ENCODE measurements at places on chromosomes 6 and 20.

DNA sequence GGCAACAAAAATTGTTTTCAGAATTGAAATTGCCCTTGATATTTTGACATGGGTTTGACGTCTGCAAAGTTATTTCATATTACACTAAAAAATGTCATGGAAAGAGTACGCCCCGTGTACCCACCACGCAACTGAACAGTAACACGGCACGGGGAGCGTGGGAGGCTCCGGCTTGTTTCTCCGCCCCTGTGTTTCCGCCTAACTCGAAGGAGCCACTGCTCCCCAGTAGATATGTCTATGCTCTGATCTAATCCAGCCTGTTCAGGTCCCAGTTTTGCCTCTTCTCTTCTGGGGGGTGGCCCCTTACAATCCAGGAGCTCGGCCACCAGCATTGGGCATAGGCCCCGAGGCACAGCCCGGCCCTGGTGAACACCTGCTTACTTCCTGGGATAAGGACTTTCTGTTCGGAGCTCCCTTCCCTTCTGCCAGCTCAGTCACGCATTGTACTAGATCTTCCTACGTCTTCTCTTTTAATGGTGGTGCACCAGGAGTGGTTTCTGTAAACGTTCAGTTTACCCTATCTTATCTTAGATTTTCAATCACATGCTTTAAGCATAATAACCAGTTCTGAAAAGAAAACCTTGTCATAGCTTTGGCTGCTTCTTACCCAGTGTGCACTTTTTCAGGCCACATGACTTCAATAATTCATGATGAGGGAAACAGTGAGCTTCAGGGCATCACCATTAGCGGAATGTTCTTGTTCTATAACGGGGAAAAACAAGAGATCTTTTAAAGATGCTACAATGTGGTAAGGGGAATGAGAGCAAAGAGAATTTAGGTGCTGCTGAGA, 43.9 kb upstream of the EXOC2 start:
- no peak for DNase-seq

DNA sequence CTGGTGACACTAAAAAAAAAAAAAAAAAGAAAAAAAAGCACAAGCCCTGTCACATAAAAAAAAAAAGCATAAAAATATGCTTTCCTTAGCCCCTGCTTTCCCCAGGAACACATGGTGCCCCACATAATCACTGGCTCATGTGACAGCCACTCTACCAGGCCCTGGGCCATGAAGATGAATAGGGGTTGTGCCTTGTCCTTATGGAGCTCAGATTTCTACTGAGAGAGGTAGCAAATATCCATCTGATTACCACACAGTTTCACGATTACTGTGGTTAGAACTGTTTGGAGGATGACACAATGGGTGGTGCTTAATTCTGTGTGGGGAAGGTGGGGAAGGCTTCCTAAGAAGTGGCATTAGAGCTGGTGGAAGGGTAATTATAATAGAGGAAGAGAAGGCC, 9.3 kb downstream of the RAET1E start:
- DNase-seq: no peak

DNA sequence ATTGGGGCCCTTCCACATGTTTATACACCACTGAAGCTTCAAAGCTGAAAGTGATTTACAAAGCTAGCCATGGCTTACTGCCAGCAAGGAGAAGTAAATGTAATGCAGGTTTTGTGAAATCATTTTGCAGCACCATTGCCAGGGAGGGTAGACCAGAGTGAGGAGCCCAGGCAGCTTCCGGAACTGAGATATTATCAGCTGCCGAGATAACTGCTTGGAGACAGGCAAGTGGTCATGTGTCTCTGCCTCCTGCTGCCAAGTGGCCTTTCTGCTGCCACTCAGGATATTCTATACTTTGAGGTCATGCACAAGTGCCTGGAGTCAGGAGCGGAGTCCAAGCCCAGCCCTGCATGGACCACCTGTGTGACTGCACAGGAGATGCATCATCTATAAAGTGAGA, 160.2 kb downstream of the SYNDIG1 start:
- DNase-seq: no peak

GRCh38 chr20:33915726-33916331, 77.9 kb upstream of the RALY start:
- DNase-seq: peak; percentile 50

GRCh38 chr6:37279366-37280134, 21.6 kb upstream of the TMEM217 start:
- DNase-seq: no peak

DNA sequence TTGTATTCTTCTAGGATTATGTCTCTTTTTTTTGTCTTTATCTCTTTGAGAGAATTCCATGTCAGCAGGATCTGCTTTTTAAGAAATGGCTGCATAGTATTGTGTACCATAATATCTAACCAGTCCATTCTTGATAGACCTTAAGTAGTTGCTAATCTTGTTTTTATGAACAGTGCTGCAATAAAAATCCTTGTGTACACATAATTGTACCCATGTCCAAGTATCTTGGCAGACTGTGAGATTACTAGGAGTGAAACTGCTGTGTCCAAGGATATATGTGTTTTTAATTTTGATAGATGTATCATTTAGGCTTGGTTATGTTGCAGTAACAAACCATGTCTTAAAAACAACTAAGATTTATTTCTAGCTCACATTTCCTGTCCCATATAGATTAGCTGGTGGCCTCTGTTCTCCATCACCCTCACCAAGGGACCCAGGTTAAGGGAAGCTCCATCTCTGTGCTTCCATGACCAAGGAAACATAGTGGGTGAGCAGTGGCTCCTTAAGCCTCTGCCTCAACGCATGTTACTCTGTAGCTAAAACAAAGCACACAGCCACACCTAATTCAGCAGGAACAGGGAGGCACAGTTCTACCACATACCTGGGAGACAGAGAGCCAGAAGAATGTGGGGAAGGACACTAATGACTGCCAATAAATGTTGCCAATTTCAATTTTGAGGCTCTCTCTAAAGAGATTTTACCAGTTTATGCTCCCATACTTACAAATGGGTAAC, 12.1 kb upstream of the SUMO4 start:
- no peak for DNase-seq

DNA sequence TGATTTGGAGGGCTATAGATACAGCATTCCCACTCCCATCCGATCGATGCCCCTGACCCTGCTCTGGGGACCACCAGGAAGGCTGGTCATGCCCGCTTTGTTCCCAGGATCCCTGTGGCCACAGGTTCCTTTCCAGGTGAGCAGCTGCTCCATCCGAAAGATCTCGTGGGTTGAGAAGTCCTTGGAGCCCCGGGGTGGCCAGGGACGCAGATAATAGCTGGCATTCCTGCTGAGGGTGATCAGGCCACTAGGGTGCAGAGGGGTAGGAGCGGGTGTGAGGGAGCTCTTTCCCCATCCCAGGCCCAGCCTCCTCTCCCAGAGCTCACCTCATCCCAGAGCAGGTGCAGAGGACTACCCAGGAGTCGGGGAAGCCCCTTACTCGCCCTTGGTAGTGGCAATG, 7.4 kb downstream of the ADAM33 start:
- DNase-seq: no peak

- DNase-seq: no peak
Observed at GRCh38 chr6:146065690-146066089, 36.8 kb downstream of the GRM1 start.

GRCh38 chr20:2751878-2752566, 48.4 kb downstream of the CPXM1 start:
- peak; percentile 53 for DNase-seq

DNA sequence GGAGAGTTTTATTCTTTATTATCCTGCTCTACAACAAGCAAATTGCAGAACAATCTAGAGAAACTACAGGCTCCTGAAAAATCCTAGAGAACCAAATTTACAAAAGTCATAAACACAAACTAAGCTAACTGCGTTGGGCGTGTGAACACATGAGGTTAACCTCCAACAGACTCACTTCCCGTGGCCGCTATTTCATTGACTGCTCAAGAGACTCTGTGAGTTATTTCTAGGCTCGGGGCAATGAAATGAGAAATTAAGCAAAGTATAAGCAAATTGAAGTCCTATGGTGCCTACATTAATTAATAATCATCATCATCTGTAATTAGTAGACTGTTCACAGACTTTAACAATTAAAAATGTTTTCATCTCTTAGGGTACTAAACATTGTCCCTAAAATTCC, 100.0 kb downstream of the MBOAT1 start:
- DNase-seq: no peak

GRCh38 chr6:134318974-134319281, 1.0 kb upstream of the SGK1 start:
- no peak for DNase-seq

DNA sequence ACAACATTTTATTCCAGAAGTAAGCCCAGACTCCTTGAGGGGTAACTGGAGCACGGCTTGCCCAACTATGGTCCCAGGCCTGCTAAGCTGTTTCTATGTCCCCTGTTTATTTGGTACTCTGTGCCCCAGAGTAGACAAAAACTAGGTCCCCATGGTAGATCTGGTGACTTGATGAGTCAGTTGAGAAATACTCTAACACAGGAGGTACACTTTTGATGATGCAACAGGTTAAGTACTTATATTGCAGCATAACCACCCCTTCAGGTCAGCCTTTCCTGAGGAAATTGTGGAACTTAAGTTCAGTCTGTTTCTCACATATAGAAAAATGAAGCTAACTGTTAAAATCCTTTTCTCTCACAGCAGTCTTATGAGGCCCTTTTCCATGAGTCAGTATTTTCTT, 19.6 kb downstream of the TTPAL start:
- no peak for DNase-seq

DNA sequence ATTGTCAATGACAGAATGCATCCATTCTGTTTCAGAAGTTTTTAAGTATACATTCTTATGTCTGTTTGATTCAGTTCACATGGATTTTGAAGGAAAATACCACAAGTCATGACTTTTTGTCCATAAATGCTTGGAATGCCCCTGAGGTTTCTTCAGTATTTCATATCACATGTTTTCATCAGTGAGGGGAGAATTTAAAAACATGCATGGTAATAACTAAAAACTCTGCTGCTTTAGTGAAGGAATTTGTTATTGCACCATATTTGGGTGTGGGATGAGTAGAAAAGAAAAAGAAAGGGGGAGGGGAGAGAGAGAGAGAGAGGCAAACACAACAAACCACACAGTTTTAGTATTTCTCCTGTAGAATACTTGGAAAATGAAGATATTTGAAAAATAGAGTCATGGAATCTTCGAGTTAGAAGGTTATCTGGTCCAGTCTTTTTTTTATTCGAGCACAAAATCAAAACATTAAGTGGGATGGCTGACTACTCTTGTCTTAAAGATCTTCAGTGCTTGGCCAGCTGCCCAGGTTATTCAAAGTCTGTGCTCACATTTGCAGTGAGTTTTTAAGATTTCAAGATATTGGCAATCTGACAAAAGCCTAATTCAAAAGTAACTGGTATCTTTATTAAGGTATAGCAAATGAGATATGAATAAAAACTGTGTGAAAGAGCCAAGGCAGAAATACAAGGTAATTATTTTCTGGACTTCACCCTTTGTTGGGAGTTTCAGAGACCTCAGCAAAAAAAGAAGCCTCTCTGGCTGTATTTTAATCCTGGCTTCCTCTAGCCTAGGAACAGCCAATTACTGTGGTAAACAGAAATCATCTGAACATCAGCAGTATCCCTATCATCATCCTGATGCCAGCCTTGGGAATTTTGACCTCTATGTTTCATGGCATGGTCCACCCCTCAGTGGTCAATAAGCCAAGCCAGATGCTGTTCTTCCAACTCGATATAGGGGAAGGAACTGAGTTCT, 687.9 kb upstream of the CITED2 start:
- no peak for DNase-seq

DNA sequence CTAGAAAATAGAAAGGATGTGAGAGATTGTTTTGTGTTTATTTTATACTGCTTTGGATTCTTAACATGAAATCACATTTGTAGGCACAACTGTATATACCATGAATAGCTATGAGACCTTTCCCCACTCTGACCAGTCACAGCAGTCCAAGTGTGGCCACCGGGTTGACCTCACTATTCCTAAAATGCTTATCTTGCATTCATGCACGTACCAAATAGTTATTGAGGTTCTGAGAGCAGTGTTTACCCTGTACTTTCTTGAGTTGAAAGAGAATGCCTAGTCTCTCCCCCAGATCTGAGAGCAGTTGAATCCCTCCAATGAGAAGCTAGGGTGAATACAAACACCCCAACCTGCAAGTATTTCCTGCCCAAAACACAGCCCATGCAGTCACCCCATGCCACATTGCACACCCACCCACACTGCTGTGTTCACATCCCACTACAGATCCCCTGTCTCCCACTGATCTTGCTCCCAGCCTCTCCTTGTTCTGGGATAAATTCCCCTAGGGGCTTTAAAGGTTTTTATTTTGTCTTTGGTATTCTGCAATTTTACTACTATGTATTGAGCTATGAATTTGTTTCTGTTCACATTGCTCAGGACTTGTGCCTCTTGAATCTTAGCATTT, 51.6 kb downstream of the GOPC start:
- no peak for DNase-seq

DNA sequence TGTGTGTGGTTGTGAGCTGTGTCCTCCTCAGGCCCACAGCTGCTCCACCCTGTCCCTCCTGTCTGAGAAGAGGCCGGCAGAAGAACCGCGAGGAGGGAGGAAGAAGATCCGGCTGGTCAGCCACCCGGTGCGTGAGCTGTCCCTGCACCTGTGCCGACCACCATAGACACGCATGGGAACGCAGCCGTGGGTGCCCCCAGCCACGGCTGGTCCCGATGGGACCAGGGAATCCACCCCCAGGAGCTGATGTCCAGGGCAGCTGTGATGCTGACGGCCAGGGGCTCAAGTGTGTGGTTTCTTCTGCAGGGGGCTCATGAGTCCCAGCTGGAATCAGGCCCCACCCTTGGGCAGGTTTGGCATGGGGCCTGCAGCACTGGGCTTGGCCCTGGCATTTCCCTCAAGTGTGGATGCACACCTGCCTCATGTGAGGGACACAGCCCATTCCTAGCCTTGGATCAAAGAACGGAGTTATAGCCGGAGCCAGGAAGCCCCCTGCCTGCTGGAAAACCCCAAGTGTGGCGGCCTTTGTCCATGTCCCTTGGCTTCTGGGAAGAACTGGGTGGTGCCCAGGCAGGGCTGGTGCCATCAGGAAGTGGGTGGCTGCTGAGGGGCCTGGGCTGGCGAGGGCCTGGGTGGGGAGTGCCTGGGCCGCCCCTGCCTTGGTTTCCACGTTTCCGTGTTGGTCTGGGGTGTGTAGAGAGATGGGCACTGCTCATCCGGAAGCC, 4.6 kb upstream of the TNFRSF6B start:
- no peak for DNase-seq

DNA sequence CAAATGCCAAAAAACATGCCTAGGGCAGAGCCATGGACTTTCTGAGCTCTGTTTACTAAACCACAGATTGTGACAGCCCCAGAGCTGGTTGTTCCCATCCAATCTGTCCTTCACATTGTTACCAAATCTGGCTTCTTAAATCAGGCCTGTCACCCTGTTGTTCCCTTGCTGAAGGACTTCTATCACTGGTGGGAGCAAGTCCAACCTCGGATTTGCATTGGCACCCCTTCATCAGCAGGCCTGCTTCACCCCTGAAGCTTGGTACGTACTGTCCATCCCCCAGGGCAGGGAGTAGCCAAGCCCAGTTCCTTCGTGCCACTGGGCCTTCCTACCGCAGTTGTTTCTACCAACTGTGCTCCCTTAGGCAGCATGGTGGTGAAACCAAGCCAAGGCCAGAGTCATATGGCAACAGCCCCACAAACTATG, 357.3 kb upstream of the JARID2 start:
- no peak for DNase-seq

- no peak for DNase-seq
Observed at GRCh38 chr6:148064406-148065134, 278.1 kb upstream of the SASH1 start.

GRCh38 chr6:111757342-111757741, 115.9 kb downstream of the FYN start:
- DNase-seq: no peak
